NCI-H2171 treated with DMSO at 0.1 percent for 48 hours (cell line): ENCODE measurements at places on chromosomes 13 and 19.

DNA sequence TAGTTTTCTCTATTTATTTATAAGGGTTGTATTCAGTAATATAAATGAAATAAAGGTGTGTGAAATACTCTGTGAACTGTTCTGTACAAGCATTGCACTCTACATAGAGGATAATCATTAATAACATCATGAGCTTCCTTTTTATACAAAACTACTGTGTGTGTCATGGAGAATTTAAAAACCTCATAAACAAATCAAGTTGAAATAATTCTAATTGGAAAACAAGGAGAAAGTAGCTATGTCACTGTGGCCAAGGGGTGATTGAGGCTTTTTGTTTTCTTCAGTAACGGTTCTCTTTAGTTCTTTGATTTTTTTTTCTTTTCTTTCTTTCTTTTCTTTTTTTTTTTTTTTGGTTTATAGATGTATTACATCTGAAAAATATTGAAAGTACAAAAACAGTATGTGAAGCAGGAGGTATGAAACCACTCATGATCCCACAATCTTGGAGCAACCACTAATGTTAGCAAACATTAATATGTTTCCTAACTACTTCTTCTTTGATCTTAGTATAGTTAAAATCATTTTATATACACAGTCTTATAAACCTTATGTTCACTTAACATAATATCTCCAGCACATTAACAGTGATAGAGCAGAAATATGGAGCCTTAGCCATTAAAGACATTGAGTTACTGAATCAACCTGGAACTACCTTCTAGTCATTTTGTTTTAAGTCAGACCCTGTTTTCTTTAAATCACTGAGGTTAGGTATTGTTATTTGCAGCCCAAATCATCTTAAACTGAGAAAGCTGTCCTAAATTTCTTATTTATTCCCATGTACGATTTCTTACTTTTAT, 45.4 kb downstream of the WDFY2 start:
- no peak for DNase-seq

DNA sequence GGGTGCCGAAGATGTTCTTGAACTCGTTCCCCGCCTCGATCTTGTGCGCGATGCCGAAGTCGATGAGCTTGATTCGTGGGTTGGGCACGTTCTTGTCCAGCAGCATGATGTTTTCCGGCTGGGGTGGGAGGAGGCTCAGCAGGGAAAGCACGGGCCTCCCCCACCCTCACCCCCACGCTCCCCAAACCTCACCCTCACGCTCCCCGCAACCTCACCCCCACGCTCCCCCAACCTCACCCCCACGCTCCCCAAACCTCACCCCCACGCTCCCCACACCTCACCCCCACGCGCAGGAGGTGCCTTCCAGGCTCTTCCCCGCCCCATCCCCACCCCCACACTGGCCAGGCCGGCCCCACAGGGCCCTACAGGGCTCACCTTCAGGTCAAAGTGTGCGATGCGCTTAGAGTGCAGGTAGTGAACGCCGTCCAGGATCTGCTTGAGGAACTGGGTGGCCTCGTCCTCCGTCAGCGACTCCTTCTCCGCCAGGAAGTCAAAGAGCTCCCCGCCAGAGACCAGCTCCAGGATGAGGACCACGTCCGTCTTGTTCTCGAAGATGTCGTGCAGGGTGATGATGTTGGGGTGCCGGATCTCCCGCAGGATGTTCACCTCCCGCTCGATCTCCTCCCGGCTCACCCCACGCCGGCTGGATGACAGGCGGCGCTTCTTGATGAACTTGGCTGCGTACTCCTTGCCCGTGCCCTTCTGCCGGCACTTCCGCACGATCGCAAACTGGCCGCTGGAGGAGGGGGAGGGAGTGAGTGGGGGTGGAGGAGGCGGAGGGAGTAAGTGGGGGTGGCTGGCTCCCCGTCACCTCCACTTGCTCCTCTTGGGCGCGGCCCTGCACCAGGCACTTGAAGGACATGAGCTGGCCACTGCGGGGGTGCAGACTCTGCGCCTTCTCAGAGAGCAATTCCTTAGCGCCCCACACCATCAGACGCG, 6.4 kb downstream of the DAPK3 start:
- no peak for DNase-seq

- DNase-seq = no peak
These were observed 34.1 kb downstream of the ZAR1L start for GRCh38 chr13:32281096-32281495.

DNA sequence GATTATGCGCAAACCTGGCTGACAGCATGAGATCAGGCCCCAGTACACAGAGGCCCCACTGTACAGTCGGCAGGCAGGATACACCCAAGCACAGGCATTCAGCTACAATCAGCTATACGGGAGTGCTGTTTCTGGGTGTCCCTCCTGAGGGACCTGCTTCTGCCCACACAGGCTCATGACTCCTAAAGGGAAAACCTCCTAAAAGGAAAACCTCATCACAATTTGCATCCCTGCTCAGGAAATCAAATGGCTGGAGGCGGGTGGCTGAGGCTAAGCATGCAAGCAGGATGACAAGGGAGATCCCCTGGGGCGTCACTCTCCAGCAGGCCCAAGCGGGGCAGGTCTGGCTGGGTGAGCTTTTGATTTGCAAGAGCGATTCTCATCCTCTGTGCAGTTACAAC, 99.8 kb downstream of the CRYL1 start:
- DNase-seq = no peak

DNA sequence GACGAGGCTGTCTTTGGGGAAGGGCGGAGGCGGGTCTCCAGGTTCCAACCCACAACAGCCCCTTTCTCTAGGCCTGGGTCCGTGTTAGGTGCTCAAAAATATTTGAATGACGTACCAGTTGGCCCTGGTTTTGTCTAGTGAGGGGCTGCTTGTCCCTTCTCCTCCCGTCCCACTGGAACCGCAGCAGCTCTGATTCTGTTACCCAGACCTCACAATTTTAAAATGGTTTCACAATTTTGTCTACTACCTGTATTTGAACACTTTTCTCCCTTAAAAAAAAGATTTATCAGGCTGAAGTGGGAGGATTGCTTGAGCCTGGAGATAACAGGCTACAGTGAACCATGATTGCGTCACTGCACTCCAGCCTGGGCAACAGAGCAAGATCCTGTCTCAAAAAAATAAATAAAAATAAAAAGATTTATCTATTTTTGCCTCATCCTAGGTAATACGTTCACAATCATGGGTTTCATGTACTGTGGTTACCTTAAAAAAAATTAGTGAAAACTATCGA, 1.3 kb upstream of the IRF2BP1 start:
- DNase-seq = no peak

DNA sequence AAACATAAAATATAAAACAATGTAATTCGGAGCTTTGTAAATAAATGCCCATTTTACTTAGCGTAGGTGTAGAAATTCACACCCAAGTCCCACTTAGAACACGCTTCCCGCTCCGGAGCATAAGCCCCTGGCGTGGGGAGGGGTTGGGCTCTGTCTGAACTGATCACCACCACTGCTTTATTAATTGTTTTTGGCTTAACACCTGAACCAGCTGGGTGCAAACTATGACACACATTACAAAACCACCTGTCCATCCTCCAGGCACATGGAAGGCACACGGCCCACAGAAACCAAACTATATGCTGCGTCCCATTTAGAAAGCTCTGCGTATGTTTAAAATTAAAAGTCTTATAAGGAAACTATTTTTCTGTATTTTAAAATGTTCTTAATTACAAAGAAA, 25.9 kb downstream of the RASA3 start:
- no peak for DNase-seq

DNA sequence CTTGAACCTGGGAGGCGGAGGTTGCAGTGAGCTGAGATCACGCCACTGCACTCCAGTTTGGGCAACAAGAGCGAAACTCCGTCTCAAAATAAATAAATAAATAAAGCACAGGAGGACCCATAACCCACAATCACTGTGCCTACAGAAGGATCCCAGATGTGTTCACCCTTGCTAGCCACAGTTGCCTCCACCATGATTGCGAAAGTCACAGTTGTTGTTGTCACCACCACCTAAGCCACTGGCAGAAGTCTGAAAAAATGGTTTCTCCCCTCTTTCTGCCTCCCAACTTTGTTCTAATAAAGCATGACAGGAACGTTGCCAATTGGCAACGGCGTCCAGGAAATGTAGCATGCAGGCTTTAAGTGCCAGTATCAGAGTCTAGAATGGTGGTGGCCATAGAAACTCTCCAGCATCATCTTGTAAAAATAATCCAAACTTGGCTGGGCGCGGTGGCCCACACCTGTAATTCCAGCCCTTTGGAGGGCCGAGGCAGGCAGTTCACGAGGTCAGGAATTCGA, 2.2 kb upstream of the EPS15L1 start:
- DNase-seq = no peak

GRCh38 chr13:23750383-23751121, 138.6 kb downstream of the MIPEP start:
- no peak for DNase-seq

DNA sequence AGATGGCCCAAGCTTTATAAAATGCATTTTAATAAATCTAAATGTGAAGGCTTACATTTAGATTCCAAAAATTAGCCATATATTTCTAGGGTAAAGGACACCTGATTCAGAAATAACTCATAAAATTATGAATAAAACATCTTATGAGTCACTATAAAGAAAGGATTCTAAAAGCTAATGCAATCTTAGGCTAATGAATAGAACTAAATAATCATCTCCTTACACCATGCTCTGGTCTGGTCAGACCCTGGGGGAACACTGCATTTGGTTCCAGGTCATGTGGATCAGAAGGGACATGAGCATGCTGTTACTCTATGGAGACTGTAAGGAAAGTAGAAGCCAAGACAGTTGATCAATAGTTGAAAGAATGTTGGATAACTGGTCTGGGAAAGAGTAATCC, 370.4 kb downstream of the NDFIP2 start:
- no peak for DNase-seq

- no peak for DNase-seq
These were observed 26.2 kb downstream of the RAP2A start for GRCh38 chr13:97460004-97460775.

- no peak for DNase-seq
These were observed 13.7 kb downstream of the PPFIA3 start for GRCh38 chr19:49132974-49133609.

DNA sequence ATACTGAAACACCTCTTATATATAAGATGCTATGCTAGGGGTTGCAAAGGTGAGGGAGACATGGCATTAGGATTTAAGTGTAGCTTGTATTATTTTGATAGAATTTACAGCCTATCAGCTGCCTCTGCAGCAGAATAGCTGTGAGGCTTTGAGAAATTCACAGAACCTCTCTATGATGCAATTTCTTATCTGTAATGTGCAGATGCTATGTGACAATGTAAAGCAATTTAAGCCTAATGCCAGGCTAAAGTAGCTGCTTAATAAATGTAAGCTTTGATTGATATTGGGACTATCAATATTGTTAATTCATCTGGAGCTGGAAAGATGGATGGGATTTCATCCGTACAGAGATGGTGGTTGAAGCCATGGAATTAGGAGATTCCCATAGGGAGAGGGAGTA, 1.6 kb downstream of the ADGRE3 start:
- DNase-seq = no peak

DNA sequence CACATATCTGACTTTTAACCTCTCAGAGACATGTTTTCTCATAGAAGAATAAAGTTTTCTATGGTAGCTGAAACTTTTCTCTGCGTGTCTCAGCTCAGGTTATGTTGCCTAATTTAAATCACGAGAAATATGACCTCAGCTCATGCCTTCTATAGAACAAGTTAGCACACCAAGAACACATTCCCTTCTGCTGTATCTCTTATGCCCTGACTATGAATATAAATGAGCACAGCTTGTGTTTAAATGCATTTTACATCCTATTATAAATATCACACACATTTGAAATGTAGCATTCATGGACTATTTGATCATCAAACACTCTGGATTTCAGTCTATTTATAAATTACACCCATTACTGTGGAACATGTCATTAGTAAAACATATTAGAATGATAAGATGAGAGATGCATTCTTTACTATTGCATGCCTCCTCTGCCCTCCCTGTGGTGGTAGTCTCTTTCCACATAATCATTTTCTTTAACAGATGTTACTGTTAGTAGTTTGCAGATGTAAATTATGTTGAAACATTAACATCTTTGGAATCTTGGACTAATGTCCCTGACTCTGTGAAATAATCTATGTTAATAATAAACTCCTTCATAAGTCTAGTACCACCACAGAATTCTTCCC, 2044.9 kb upstream of the PCDH20 start:
- DNase-seq = no peak

DNA sequence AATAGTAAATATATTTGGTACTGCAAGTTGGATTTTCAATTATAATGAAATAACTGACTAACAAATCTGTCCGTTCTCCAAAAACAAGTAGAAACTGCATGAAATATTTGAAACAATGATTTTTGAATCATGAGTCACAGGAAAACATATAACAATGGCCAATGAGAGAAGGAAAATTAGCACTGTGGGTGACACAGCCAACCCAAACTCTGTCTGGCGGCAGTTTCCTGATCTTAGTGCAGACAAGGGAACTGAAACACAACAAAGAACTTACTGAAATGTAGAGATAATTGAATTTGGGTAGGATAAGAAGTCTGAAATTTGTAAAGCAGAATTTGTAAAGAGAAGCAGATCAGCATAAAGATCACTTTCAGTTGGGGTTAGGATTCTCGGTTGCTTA, 2743.3 kb upstream of the PCDH20 start:
- no peak for DNase-seq

DNA sequence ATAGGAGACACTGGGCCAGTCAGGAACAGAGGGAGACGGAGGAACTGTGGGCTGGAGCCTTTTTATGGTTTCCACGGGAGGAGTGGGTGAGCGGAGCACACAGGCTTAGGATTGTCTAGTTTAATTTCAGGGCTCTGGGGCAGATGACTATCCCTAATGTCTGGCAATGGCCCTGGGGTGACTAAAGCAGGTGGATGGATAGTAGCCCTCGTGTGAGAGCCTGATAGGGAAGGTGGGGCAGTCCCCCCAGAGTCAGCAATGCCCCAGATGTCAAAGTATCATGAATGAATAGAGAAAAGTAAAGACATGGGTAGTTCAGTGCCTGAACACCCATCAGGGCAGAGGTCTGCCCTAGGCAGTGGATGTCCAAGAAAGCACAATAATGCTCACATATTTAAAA, 94.2 kb downstream of the ZDHHC20 start:
- DNase-seq = no peak

GRCh38 chr13:59673286-59673685, 490.4 kb downstream of the DIAPH3 start:
- no peak for DNase-seq

DNA sequence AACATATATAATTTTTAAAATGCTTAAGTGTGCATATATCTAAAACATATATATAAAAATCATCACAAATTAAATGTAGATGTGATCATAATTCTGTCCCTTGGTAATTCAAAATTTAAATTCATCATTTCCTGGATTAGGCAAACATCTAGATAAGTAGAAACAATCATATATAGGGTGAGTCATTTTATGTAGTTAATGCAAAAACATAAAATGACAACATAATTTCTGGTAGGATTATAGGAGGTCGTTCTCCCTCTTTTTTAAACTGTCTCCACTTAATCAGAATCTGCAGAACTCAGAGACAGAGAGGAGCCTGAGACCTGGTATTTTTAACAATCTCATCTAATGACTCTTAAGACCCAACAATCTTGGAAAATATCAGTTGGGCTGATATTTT, 333.4 kb downstream of the KCTD12 start:
- no peak for DNase-seq

GRCh38 chr19:49409441-49410029, 13.7 kb downstream of the PTH2 start:
- no peak for DNase-seq
